ENCODE measurements at places on chromosomes 1 and 21.
A peak's percentile ranks its signal among the peaks of the same experiment; 100 is the strongest.

DNA sequence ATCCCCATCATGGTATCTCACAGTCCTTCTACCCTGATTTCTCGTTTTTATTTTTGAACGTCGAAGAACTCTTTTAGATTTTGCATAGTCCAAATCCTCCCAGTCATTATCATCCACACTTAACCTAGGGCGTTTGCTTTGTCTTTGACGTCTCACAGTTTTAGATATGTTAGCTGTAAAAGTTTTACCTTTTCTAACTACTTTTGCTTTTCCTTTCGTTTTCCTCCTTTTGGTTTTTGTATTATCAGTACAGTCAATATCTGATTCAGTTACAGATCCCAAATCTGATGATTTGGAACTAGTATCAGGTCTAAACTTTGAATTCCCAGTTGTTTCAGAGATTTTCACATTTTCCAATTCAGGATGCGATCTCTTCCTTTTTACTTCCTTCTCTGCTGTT lies 13.1 kb upstream of the PSMG1 start:
- no peak for DNase-seq

DNA sequence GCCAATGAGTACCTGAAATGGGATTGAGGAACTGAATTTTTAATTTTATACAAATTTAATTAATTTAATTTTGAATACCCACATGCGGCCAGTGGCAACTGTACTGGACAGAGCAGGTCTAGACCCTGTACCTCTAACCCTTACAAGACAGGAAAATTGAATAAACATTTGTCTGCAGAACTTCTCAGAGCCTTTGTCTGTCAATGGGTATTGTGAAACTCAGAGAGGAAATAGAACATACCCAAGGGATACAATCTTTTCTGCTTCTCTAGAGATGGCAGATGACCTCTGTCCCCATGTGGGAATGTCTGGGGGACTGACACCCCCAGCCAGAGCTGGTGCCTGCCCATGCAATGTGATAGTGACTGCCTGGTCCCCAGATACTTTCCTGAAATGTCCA lies 220.6 kb downstream of the TM2D1 start:
- no peak for DNase-seq

- DNase-seq: no peak
These were observed 23.5 kb downstream of the TOR3A start for GRCh38 chr1:179105393-179105792.

GRCh38 chr1:65830306-65830705 lies 37.6 kb downstream of the PDE4B start:
- no peak for DNase-seq

DNA sequence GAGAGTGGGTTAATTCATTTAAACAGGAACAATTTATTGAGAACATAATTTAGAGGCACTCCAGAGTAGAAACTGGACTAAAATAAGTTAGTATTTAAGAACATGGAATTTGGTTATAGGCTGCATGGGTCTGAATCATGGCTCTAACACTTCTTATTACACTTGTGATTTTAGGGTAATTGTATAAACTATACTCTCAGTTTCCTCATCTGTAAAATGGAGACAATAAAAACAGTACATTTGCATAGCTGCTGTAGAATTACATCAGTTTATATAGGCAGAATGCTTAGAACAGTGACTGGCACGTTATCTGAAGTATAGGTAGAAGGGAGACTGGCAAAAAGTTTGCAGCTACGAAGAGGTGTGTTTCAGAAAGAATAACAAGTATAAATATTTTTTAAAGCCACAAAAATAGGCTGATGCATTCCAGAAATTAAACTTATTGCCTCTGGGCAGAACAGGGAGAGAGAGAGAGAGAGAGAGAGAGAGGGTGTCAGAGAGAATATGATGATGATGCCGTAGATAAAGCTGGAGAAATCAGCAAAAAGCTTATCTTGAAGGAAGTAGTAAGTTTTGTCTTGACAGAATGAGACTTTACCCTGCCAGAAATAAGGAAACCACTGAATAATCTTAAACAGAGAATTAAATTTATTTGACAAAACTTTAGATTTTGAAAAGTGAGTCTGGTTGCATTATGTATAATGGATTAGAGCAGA lies 8.1 kb upstream of the OR6K3 start:
- DNase-seq: no peak

GRCh38 chr1:103208844-103209243 lies 100.5 kb upstream of the COL11A1 start:
- no peak for DNase-seq

GRCh38 chr1:87968197-87968955 lies 639.7 kb downstream of the LMO4 start:
- no peak for DNase-seq

DNA sequence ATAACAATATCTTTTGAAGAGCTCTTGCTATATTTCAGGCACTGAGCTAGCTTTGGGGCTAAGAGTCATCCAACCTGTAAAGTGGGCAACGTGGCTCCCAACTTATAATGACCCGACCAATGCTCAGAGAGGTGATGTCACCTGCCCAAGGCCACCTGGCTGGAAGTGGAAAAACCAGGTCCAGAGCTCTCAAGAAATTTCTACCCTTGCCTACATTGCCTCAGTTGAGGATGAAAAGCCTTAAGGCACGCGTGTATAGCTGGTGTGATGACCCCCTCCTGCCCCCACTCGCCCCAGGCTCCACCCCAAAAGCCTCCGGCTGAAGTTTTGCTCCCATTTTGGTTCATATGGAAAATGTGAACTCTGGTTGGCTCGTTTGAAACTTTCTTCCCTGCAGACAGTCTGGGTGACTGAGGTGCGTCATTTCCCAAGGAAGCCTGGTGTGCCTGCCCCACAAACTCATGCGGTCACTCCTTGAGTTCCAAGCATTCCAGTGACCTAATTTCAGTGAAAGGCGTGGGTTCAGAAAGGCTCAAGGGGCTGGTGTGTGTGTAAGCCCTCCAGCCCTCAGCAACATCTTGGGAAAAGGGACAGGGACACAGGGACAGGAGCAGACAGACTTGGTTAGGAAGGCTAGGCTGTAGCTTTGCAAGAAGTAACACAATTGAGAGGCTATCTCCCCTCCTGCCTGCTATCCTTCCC lies 20.5 kb downstream of the HTR1D start:
- DNase-seq: no peak

GRCh38 chr1:175150596-175151319 lies 41.8 kb downstream of the KIAA0040 start:
- no peak for DNase-seq

DNA sequence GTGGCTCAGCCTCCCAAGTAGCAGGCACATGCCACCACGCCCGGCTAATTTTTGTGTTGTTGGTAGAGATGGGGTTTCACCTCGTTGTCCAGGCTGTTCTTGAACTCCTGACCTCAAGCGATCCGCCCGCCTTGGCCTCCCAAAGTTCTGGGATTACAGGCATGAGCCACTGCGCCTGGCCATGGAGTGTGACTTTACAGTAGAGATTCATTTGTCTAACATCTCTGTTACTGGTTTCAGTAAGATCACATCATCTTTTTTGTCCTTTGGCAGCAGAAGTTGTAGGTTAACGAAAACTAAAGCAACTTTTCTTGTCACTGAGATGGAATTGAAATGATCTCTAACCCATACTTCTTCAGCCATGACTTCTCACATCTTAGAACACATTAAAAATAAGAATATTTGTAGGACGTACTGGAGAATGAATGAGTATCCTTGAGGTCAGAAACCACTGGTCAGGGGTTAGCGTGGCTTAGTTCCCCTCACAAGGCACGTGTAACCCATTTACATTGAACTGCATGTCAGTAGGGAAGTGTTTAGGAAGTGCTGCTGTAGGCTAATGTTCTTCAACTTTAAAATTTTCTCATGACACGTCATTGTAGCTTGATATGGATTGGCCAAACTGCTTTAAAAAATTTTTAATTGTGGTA lies 75.9 kb downstream of the CAMTA1 start:
- no peak for DNase-seq

DNA sequence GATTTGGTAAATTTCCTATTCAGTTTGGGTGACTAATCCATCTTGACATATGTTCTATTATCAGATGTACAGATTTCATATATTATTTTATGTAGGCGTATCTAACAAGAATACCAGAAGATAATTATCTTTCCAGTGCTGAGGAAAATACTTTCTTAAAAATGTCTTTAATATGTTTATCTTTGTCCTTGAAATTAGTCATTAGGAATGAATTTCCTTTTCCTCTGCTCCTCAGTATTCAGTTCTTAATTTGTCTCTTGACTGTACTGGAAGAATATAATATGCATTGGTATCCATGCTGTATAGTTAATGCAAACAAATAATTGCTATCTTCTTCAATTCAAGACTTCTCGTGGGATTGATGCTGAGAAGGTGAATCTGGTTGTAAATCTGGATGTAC lies 6.6 kb downstream of the DDX20 start:
- DNase-seq: no peak

- DNase-seq: no peak
These were observed 20.6 kb downstream of the PYHIN1 start for GRCh38 chr1:158951956-158952355.

GRCh38 chr21:34987501-34988072 lies 61.5 kb downstream of the RUNX1 start:
- DNase-seq: no peak

DNA sequence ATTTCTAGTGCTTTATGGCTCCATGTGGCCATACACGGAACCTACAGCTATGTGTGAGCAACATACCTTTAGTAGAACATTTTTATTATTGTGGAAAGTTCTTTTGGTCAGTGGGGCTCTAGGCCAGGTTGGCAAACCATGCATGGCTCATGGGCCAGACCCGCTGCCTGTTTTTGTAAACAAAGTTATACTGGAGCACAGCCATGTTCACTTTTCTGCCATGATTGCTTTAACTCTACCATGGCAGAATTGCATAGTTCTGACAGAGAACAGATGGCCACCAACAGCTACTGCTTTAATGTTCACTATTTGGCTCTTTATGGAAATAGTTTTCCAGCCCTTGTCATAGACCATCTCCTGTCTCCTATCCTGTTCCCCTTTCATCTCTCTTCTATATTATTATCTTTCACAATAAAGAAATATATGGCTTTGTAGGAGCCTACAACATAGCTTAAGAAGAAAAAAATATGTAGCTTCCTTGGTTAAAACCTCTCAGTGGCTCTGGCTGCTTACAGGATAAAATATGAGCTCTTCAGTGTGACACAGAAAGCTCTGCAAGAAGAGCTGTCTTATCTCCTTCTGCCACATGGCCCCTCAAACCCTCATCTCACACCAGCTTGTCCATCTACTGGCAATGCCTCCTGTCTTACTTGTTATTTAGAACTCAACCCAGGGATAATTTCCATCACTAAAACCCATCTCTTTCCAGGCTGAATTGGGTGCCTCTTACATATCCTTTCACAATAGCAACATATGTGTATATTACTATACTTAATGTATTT lies 54.6 kb upstream of the RWDD3 start:
- DNase-seq: peak; percentile 8

GRCh38 chr1:32900956-32901822 lies at the start of gene TMEM54:
Gene TMEM54 (minus strand): TSS chr1:32901389. CDS start chr1:32901238, 151 bp downstream.
- no peak for DNase-seq

- no peak for DNase-seq
These were observed 78.1 kb upstream of the B3GALT2 start for GRCh38 chr1:193264313-193265065.

DNA sequence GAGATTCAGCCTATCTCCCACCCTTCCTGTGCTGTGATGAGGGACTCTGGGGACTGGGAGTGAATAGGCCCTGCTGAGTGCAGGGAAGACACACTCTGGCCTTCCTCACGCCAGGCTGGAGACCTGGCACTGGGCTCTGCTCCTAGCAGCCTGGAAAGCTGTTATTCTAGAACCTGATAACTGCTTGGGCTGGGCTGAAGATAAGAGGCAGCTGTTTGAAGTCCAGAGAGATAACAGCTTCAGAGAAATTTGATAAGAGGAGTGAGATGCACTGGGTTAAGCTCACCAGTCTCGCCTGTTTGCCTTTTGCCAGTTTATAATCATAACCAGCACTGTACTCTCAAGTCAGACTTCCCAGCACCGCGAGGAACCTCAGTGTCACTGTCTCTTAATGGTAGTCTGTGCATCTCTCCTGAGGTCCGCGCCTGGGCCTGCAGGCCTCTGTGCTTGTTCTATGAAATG lies 46.6 kb upstream of the GPR37L1 start:
- no peak for DNase-seq

- DNase-seq: no peak
These were observed 230.9 kb upstream of the IRF2BP2 start for GRCh38 chr1:234840843-234841242.

GRCh38 chr1:160069460-160070231 lies at the start of gene KCNJ10:
Gene KCNJ10 (minus strand): TSS chr1:160070160. CDS start chr1:160042532, 27,628 bp downstream.
- DNase-seq: peak; percentile 26

GRCh38 chr1:37288900-37289299 lies 185.5 kb upstream of the ZC3H12A start:
- DNase-seq: no peak

DNA sequence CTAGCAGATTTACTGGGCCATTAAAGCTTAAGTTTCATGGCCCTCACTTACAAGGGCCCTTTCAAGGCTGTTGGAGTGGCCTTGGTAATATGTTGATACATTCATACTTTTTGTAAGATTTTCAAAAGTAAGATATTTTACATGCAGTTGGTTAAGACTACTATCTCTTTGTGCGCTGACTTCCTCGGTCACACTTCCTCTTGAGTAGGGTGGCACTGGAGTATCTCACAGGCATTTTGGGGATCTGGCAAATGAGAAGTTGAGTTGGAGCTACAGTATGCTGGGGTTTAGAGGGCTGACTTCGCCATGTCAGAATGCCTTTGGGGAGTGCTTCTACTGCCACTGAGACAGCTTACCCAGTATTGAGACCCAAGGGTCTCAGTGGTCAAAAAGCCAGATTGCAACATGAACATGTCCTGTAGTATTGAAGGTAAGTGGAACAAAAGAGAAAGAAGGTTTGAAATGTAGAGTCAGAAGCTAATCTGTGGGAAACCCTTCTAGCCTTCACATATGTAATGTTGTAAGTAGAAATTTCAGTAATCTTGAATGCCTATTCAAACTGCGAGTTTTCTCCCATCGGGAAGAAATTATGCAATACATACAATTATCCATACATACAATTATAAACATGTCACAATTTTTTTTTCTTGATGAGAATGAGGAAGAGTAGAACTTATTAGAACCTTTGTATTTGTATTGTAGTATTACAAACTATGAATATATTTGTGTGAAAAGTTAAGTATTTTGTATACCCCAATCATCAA lies 32.3 kb upstream of the RALGPS2 start:
- DNase-seq: no peak

- peak; percentile 64 for DNase-seq
These were observed 46.3 kb downstream of the UMODL1 start for GRCh38 chr21:42117229-42117966.

- DNase-seq: no peak
These were observed 13.4 kb downstream of the ITSN1 start for GRCh38 chr21:33655588-33656221.

GRCh38 chr1:22709227-22709626 lies 1.4 kb upstream of the EPHB2 start:
- DNase-seq: no peak

GRCh38 chr1:43969416-43969745 lies 429 bp upstream of the DPH2 start:
- no peak for DNase-seq

DNA sequence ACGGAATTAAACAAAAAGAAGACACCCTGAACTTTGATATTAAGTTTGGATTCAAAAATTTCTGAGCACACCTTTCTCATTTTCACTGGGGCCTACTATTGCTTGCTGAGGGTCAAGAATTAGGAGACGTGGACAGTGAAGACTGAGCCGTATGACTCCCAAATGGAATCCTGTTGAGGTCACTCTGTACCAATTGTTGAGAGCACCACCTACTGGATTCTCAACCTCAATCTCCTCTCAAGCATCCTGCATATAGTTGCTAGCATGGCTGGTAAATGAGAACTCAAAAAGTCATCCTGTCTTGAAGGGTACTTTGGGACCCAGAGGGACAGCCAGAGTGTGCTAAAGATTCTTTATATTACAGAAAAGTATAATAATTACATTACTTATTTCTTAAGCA lies 20.2 kb upstream of the MTR start:
- no peak for DNase-seq

- DNase-seq: no peak
These were observed 35.8 kb downstream of the ACOT11 start for GRCh38 chr1:54583871-54584270.
